Mesothelial cell of epicardium (in vitro differentiated cells): ENCODE measurements at places on chromosomes 3 and 15.

- DNase-seq = no peak
Measured at GRCh38 chr15:65081758-65082157, 5.2 kb downstream of the KBTBD13 start.

- no peak for DNase-seq
Measured at GRCh38 chr15:45331972-45332371, 46.4 kb downstream of the GATM start.

DNA sequence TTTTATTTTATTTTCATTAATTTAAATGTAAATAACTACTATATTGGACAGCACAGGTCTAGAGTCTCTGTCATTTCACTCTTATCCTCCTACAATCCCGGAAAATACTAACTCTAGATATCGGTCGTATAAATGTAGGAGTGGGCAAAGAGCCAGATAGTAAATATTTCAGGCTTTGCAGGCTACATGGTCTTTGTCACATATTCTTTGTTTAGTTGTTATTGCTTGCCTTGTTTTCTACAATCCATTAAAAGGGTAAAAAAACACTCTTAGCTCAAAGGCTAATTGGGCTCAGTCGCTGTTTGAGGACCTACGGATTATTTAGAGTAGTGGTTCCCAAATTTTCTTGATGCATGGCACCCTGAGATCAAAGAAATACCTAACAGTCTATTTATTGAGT lies 1.7 kb downstream of the KNL1 start:
- no peak for DNase-seq

- no peak for DNase-seq
Measured at GRCh38 chr3:18656410-18656809, 231.3 kb upstream of the SATB1 start.

DNA sequence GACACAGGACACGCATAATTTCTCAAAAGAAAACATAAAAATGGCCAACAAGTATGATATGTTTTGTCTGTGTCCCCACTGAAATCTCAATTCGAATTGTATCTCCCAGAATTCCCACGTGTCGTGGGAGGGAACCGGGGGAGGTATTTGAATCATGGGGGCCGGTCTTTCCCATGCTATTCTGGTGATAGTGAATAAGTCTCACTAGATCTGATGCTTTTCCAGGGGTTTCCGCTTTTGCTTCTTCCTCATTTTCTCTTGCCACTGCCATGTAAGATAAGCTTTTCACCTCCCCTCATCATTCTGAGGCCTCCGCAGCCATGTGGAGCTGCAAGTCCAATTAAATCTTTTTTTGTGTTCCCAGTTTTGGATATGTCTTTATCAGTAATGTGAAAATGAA lies 12.1 kb upstream of the POU1F1 start:
- DNase-seq = no peak

DNA sequence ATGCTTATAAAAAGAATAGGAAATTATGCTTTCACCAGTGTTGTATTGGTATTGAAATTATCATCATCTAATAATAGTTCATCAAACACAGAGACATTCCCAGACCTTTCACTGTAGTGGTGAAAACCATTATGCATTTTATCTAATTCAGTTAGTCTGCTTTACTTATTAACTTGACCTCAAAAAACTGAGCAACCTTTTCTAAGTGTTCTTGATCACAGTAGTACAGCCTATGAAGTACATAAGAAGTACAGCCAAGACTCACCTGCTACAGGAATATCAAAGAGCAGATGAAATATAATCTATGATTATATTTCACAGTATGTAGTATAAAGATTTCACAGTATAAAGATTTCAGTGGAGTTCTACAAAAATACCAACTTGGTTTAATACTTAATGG lies 75.2 kb downstream of the FILIP1L start:
- DNase-seq = no peak

DNA sequence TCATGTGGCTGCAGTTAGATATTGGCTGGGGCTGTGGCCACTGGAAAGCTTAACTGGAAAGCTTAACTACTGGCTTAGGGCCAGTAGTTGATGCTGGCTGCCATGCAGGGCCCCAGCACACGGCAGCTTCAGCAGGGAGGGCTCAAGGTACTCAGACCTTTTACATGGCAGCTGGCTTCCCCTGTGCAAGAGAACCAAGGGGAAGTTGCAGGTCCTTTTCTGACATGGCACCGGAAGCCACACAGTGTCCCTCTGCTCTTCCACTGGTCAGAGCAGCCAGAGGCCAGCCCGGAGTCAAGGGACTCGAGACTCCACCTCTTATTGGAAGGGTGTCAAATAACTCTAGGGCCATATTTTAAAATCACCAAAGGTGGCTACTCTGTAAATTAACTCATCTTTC lies 24.5 kb downstream of the CCR9 start:
- no peak for DNase-seq

DNA sequence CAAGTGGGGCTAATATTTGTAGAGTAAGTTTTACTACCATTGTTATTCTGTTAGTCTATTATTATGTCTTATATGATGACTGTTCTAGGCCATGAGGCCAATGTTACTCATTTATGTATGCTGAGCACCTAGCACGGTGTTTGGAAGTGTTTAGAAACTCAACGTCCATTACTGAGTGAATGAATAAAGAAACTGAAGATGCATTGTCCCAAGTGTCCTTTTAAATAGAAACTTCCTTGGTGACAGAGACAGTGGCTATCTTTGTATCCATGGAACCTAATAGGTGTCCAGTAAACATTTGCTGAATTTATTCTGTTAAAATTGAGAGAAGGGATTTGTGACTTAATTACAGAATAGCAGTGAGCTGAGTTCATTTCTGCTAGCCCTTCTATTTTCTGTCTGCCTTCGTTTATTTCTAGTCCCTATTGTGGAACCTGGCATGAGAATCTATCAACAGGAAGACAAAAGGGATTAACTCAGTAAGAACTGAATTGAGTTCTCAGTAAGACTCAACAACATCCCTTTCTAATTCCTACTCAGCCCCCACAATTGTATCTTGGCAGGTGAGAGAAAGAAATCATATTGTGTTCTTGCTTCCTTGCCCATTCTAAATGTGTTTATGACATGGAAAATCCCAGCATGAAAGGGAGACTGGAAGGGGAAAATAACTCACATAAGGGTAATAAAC lies 246.6 kb upstream of the LRRC3B start:
- no peak for DNase-seq

GRCh38 chr3:72663429-72663828 lies 184.8 kb downstream of the SHQ1 start:
- no peak for DNase-seq

- DNase-seq = no peak
Measured at GRCh38 chr3:171865191-171865865, 22.2 kb downstream of the TMEM212 start.

- DNase-seq = no peak
Measured at GRCh38 chr3:53815651-53816050, 30.6 kb downstream of the CHDH start.

GRCh38 chr3:58414538-58415197 lies 19.0 kb downstream of the PDHB start:
- no peak for DNase-seq

DNA sequence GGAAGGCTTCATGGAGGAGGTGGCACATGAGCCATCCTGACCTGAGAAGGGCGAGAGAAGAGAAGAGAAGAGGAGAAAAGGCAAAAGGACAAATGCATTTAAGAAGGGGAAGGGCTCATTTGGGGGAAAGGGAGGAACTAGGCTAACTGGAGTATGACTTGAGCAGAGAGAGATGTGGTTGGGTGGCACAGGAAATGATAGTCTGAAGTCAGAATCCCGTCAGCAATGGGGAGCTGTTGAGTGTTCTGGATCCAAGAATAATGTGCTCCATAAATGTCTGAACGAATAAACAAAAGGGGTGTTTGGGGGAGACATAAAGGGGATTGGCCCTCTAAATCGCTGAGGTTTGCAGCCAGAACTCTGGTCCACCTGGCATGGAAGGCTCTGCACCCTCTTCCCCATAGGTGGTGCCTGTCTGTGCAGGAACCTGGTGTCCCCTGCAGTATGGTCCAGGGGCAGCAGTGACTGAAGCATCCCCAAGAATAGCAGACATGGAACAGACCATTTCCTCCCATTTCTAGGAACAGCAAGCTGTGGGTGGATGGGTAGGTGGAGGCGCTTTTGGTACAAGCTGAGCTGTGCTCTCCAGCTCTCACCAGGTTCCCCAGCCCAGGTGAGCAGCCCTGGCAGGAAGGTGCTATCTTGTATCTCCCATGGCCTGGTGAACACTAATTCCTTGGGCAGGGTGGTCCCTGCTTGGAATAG lies 15.2 kb downstream of the CORO2B start:
- no peak for DNase-seq

- no peak for DNase-seq
Measured at GRCh38 chr3:129592381-129593131, 13.9 kb downstream of the PLXND1 start.

GRCh38 chr3:170352936-170353335 lies 4.6 kb upstream of the SKIL start:
- no peak for DNase-seq

GRCh38 chr15:68816158-68816557 lies 4.5 kb downstream of the ANP32A start:
- no peak for DNase-seq

- DNase-seq = no peak
Measured at GRCh38 chr15:39657668-39658067, 76.8 kb downstream of the THBS1 start.

DNA sequence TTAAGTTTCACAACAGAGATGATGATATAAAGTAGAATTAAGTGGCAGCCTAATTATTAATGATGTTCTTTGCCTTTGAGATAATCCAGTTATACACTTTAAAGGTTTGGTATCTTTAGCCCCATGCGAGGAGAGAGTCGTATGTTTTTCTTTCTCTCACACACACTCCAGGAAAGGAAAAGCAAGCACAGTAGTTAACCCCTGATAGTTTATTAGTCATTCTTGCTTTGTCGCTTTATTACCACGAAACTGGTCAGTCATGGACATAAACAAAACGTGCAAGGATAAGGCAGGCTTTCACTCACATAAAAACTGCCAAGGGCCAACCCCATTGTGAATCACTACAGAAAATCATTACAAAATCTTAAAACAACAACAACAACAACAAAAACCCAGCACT lies 866.9 kb downstream of the FHIT start:
- no peak for DNase-seq

GRCh38 chr3:30505866-30506520 lies 100.4 kb upstream of the TGFBR2 start:
- DNase-seq = no peak

- DNase-seq = no peak
Measured at GRCh38 chr15:58486564-58486963, 54.8 kb downstream of the LIPC start.

GRCh38 chr15:60093273-60094067 lies 89.4 kb downstream of the FOXB1 start:
- DNase-seq = no peak

GRCh38 chr3:99648516-99648915 lies 10.1 kb downstream of the COL8A1 start:
- no peak for DNase-seq

GRCh38 chr3:69182588-69183316 lies 60.4 kb upstream of the LMOD3 start:
- DNase-seq = no peak

GRCh38 chr15:88282614-88283013 lies 26.1 kb upstream of the NTRK3 start:
- no peak for DNase-seq

- no peak for DNase-seq
Measured at GRCh38 chr3:39136533-39137434, 16.6 kb downstream of the CSRNP1 start.

- DNase-seq = no peak
Measured at GRCh38 chr3:185153171-185153771, 411 bp upstream of the C3orf70 start.

GRCh38 chr15:31457631-31458526 lies 131.2 kb downstream of the KLF13 start:
- DNase-seq = no peak

DNA sequence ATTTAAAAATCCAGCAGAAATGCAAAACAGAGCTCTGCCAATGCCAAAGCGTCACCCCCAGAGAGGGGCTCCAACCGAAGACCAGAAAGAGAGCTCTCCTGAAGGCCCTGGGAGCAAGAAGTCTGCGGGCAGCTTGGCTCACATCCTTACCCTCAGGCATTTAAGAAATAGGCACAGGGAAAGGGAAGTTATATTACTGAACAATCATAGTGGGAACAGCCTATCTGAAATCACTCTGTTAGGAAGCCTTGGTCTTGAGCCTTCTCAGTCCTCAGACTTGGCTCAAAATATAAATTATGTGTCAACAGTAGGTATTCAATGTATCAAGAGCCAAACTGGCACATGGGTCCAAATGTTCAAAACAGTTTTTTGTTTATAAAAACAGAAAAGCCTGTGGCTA lies 10.3 kb upstream of the PPARG start:
- no peak for DNase-seq

GRCh38 chr3:184223946-184224345 lies 5.4 kb upstream of the VWA5B2 start:
- DNase-seq = no peak

DNA sequence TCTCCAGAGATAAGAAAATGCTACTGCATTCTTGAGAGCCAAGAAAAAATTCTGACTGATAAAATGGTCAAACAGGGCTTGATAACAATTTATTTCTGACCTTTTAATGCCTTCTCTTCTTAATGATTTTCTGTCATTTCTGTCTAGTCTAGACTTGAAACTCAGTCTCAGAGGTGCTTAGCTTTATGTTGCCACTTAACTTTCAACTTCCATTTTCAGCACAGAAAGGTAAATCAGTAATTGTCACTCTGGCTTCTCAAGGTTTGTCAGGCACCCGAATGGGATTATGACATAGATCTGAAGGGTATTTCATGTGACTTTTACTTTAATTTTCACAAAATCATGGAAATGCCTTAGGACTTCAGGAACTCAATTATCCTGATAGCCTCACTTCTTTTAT lies 155.4 kb upstream of the GBE1 start:
- no peak for DNase-seq

GRCh38 chr15:66359740-66360139 lies 3.3 kb upstream of the TIPIN start:
- DNase-seq = no peak

GRCh38 chr3:3664935-3665334 lies 134.3 kb upstream of the LRRN1 start:
- DNase-seq = no peak

GRCh38 chr3:156721687-156722618 lies 47.6 kb downstream of the TIPARP start:
- no peak for DNase-seq
